ENCODE measurements at places on chromosomes 7 and 10.

- DNase-seq: peak; percentile 52
Measured at GRCh38 chr10:31927565-31927883, 1.1 kb downstream of the ARHGAP12 start.

DNA sequence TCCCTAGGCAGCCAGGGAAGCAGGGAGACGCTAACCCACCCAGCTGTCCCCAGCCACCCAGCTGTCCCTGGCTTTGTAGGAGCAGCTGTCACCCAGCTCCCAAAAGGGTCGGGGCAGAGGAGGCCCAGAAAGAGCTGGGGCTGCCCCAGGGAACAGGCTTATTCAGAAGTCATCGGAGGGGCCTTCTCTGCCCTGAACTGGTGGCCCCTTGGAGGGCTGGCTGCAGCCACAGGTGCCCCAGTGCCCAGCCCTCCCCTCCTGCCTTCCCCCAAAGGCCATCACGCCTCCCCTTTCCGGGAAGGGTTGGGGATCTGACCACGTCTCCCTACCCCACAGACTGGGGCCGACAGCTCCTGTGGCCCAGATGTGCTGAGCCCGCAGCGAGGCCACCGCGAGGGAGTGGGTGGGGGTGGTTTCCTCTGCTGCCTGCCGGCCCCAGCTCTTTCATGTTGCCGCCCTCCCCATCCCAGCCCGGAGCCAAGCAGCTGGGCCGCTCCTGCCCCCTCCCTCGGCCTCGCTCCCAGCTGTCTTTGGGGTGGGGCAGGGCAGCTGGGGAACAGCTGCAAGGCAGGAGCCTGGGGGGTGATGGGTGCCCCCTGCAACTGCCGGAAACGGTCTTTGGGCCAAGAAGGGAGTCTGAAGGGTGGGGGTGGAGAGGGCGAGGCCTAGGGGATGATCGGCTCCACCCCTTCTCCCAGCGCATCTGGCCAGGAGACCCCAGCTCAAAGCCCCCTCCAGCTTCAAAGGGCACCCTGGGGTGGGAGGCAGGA is 16.8 kb downstream of the TRIM8 start:
- DNase-seq: no peak

DNA sequence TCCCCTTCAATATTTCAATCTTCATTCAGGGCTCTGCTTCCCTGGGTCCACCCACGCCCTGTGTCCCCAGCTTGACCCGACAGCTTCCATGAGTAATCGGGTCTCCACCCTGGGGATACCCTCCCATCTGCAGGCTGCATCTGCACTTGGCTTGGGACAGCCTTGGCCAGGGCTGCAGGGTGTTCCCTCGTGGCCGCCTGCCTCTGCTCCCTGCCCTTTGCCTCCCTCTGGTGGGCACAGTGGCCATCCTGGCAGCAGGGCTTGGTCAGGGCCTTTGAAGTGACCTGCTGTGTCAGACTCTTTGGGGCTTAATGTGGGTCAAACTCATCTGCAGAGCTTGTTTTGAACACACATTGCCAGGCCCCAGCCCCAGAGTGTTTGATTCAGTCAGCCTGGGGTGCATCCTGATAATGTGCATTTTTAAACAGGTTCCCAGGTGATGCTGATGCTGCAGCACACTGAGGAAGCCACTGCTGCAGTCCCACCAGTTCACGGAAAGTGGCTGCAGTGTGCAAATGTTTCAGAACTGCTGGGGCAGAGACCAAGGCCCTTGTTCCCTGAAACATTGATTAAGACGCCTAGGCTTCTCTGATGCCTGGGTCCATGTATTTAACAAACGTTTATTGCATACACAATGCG is 80.7 kb upstream of the SEC61G start:
- peak; percentile 73 for DNase-seq

DNA sequence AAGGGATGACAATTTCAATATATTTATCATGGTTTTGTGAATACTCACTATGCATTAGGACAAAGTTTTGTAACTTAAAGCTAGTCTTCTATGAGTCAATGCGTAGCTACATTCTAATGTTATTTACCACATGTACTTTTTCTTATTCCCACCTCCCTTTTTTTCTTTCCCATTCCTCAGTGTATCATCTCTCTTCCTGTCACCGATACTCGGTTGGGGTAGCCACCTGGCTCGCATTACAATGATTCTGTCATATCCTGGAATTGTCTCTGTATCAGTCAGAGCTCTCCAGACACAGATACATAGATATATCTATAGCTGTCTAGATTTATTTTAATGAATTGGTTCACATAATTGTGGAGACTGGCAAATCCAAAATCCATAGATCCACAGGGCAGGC is 9.8 kb upstream of the RALA start:
- peak; percentile 39 for DNase-seq

GRCh38 chr10:31782701-31783100 is 145.9 kb downstream of the ARHGAP12 start:
- DNase-seq: no peak

DNA sequence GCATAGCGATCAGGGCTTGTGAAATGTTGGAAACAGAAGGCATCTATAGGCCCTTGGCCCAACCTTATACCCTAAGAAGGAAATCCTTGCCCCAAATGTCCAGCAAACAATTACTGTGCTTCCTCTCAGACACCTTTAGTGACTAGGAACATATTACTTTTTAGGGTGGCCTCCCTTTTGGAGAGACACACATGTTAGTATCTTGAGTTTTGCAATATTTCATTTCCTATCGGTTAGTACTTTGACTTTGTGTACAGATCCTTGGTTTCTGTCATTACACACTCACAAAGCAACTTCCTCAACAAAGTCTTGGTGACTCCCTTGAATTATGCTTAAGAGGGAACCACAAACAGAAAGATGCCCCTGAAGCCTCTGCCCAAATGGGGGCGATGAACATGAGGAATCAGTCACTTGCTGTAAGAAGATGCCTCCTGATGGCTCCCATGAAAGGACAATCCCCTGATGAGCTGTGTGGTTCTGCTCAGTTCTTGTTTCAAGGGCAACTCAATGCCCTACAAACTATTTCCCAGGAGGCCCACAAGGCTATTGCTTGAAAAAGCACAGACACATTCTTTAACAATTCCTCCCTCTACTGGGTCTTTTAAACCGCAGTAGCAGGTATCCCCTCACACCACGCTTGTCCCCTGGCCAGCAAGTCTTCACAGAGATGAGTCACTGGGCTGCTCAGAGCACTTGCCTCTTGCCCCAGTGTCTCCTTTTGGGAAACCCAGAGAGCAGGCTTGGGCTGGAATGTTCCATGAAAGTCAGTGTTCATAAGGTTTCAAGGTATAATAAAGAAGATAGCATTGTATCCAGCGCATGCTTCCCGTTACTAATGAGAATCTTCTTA is 196.2 kb downstream of the FANK1 start:
- no peak for DNase-seq

DNA sequence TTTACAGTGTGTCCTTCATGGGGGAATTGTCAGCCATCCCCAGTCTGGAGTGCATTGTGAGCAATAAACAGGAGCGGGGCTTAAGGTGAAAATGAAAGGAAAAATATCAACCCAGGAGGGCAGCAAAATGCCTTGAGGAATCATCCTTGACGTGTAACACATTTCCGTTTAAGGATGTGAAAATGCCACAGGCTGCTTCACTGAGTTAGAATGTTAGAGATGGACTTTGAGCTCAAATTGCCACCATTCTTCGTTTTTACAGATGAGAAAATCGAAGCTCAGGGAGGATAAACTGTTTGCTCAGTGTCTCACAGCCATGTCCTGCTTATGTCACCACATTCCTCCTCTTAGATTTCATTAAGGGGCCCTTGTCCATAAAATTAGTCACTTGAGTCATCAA is 23.1 kb downstream of the SORCS3 start:
- no peak for DNase-seq
